Stimulated activated CD8-positive, alpha-beta memory T cell treated with anti-CD3 and anti-CD28 coated beads, Interleukin-4, amount 100 ng/mL, for 24 hours (primary cell): ENCODE measurements at places on chromosomes 16 and 17.

GRCh38 chr17:8556074-8556473, 74.5 kb downstream of the MYH10 start:
- no peak for DNase-seq

- DNase-seq: no peak
Observed at GRCh38 chr17:28861393-28862203, 6.8 kb downstream of the ERAL1 start.

GRCh38 chr16:83068686-83069085, 441.9 kb downstream of the CDH13 start:
- no peak for DNase-seq

GRCh38 chr17:42169351-42169750, 11.6 kb downstream of the KCNH4 start:
- DNase-seq: no peak

- no peak for DNase-seq
Observed at GRCh38 chr16:3383045-3383448, 17.8 kb downstream of the ZSCAN32 start.

GRCh38 chr17:51662204-51663056, 402.1 kb downstream of the UTP18 start:
- DNase-seq: no peak

DNA sequence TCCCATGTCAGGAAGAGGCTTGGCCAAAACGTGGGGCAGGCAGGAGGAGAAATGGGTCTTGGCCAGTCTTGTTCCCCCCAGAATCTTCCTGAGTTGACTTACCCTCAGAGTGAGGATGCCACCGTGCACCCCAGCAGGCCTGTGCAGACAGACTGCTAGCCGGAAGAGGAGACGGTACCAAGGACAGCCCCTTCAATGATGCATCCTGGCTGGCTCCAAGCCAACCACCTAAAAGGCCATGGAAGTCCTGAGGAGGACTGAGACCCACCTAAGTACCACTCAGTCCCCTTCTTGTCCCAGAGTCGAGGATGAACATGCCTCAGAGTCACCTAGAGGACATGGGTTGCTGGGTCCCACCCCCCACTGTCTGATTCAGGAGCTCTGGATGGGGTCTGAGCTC, 46.7 kb upstream of the RCVRN start:
- no peak for DNase-seq

GRCh38 chr16:51455398-51455797, 304.3 kb upstream of the SALL1 start:
- no peak for DNase-seq

- peak; percentile 87 for DNase-seq
Observed at GRCh38 chr17:74379495-74380085, 12.3 kb downstream of the GPR142 start.

- DNase-seq: no peak
Observed at GRCh38 chr16:11025120-11025531, 80.8 kb downstream of the CLEC16A start.

GRCh38 chr17:66445229-66445628, 142.8 kb downstream of the PRKCA start:
- no peak for DNase-seq

- DNase-seq: no peak
Observed at GRCh38 chr17:8159032-8159400, 3.7 kb downstream of the VAMP2 start.

GRCh38 chr16:1002399-1003166, 21.0 kb downstream of the SOX8 start:
- peak; percentile 74 for DNase-seq

GRCh38 chr17:56108811-56109284, 44.4 kb upstream of the ANKFN1 start:
- DNase-seq: no peak

- no peak for DNase-seq
Observed at GRCh38 chr17:76027159-76027839, at the start of gene EVPL. EVPL (minus strand) TSS chr17:76027306; CDS start chr17:76027198, 108 bp downstream.

DNA sequence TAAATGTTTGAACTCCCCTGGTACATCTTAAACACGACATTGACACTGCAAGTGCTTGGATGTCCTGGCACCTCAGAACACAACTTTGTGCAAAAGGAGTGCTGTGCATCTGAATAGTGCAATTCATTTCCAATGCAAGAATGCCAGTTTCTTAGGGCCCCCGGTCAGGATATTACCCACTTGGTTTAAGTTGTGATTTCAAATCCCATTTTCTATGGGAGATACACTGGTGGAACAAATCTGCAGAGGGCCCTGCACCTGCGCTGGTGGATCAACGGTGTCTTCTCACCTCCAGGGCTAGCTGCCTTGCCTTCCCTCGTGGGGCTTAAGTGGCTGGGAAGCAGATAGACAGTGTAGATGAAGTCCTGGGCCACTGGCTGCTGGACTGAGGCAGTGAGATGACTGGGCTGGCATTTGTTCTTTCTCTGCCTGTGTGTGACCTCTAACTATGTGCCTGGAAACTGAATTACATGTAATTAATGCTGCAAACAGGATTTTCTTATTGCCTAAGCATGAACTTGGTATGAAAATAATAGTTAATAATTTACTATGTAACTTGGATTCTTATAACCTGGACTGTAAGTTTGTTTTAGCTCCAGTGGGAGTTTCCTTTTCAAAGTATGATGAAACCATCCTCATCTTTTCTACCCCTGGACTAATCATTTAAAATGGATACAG, 20.9 kb downstream of the HAPSTR1 start:
- no peak for DNase-seq

DNA sequence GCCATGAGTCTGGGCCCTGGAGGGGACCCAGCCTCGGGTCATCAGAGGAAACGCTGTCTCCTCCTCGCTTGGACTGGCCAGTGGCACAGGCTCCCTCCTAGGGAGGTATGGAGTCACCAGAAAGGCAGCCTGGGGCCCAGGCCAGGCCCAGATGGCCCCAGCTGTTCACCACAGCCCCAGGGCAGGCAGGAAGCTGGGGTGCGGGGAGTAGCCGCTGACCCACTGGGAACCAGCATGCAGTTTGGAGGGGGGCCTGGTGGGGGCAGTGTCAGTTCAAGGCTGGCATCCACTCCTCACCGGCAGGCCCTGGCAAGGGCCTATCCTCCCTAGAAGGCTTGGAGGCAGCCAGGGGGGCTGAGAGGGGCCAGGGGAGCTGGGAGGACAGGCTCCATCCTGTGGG, 48.8 kb downstream of the SDK2 start:
- peak; percentile 24 for DNase-seq

- no peak for DNase-seq
Observed at GRCh38 chr17:77178050-77178449, 37.3 kb downstream of the SEC14L1 start.

DNA sequence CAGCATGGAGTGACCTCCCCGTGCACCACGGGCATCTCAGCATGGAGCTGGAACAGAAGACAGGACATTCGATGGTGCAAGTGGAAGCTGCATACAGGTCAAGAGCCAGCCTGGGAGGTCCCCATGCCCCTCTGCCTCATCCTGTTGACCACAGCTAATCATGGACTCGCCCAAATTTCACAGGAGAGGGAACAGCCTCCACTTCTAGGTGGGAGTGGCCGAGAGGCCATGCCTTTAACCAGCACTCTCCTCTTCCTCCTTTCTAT, 3.8 kb upstream of the SLC47A2 start:
- DNase-seq: no peak
